ENCODE measurements at places on chromosomes 7 and 10.

DNA sequence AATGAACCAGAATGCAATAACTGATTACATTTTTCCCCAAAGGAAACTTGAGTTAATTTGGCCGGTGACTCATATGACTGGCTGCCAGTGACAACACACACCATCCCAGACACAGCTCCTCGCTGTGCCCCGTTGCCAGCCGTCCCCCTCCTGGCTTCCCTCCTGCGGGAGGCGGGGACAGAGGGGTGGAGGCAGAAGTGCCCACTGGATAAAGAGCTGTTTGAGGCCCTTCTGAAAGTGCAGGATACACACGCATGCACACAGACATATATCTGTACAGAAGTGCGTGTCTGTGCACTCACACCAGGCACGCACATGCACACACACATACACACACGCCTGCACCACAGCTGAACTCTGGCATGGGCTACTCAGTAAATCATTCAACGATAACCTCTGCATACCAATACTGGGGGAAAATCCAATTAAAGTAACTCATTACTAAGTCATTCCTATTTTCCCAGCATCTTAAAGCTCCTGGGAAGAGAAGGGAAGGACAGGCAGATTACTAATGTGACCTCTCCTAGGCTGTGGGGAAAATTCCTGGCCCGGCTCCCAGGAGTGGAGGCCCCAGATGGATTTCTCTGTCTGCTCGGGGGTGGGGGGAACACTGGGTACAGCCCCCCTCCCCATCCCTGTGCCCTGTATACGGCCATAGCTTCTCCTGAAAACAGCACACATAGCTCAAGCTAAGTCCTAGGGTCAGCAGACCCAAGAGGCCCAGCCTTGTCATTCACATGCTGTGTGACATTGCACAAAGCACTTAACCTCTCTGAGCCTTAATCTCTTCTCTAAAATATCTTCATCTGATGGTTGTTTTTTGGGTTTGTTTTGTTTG is 52.3 kb upstream of the MYL10 start:
- DNase-seq: no peak

DNA sequence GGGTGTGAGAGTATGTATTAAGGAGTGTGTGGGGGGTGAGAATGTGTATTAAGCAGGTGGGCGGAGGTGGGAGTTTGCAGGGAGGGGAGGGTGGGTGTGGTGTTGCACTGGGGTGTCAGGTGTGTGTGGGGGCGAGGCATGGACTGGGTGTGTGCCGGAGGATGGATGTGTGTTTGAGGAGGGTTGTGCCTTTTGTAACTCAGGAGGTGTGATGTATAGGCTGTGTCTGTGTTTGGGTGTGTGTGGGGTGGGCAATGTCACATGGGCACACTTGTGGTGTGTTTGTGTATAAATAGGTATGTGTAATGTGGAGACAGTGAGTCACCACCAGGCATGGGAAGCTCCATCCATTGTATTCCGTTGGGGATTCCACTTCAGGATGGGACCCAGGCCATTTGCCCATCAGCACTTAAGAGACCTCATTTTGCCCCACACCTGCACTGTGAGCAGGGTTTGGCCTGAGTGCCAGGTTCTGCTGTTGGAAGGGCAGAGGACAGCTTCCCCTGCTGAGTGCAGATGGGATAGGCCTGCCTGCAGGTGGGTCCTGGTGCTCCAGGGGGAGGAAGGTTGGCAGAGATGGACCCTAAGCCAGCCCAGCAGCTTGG is 5.8 kb downstream of the UNC5B start:
- DNase-seq: no peak

DNA sequence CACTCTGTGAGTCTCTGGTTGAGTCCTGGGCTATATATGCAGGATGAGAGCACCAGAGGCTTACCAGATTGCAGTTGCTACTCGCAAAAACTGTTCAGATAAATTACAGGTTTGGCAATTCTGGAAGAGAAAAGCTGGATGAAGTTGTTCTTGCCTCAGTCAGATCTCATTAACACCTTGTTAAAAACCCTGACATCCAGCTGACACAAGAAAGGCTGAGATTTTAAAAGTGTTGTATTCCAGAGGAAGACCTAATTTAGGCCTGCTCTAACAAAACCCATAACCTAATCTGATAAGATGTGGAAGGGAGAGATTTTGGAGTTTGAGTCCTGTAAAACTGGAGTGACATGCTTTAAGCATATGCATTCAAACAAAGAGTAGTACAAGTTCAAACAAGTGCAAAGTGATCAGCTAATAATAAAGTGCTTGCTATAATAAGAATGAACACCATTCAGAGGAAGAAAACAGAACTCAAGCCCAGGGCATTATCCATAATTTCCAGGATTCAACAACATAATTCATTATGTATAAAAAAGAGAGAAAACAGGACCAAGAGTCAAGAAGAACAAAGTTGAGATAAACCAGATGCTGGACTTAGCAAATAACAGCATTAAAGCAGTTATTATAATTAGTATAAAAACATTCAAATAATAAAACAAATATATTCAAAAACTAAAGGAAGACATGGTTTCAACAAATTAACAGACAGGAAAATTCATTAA is 135.5 kb downstream of the CD36 start:
- no peak for DNase-seq

DNA sequence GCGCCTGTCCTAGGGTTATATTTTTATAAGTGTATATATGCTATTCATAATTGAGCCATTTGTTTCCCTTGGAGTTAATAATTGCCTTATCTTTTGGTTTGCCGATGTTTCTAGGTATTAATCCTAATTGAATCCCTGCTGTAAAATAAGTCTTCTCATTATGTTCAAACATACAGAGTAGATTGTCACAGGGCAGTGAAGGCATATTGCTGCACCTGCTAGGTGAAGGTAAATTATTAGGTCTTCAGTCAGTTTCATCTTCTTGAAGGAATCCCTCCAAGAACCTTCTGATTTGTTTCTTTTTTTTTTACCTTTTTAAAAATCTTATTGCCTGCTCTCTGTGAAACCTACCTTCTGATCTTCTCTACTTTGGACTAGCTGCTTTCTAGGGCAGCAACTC is 17.9 kb upstream of the AGFG2 start:
- DNase-seq: no peak

- DNase-seq: no peak
Observed at GRCh38 chr10:86599041-86599440, 55.3 kb upstream of the OPN4 start.

DNA sequence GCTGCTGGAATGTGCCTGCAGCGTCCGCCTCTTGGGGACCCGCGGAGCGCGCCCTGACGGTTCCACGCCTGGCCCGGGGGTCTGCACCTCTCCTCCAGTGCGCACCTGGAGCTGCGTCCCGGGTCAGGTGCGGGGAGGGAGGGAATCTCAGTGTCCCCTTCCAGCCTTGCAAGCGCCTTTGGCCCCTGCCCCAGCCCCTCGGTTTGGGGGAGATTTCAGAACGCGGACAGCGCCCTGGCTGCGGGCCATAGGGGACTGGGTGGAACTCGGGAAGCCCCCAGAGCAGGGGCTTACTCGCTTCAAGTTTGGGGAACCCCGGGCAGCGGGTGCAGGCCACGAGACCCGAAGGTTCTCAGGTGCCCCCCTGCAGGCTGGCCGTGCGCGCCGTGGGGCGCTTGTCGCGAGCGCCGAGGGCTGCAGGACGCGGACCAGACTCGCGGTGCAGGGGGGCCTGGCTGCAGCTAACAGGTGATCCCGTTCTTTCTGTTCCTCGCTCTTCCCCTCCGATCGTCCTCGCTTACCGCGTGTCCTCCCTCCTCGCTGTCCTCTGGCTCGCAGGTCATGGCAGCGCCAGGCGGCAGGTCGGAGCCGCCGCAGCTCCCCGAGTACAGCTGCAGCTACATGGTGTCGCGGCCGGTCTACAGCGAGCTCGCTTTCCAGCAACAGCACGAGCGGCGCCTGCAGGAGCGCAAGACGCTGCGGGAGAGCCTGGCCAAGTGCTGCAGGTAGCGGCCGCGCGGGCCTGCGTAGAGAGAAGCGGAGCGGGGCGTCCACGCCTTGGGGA is 645 bp downstream of the SLC26A4 start:
- no peak for DNase-seq

GRCh38 chr7:100105534-100105933 is 4.1 kb downstream of the AP4M1 start:
- no peak for DNase-seq

- no peak for DNase-seq
Observed at GRCh38 chr7:128017862-128018845, 13.1 kb downstream of the LRRC4 start.

DNA sequence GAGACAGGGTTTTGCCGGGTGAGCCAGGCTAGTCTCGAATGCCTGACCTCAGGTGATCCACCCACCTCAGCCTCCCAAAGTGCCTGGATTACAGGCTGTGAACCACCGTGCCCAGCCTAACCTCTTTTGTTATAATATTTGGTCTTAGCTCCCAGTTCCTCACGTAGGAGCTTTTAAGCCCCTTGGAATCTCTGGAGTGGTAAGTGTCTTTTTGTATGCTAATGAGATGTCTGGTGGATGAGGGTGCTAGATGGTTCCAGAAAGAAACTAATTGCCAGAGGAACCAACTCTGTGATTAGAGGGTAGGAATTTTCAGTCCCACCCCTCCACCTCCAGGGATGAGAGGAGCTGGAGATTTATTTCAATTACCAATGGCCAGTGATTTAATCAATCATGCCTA is 5.3 kb upstream of the ARPC1A start:
- DNase-seq: no peak

- DNase-seq: no peak
Observed at GRCh38 chr10:62687230-62687748, 117.2 kb upstream of the ADO start.

- DNase-seq: peak; percentile 81
Observed at GRCh38 chr7:26398756-26399509, 107.3 kb downstream of the SNX10 start.

GRCh38 chr10:46541017-46541661 is 15.3 kb downstream of the GPRIN2 start:
- DNase-seq: no peak

- DNase-seq: no peak
Observed at GRCh38 chr10:33800545-33800944, 466.1 kb upstream of the NRP1 start.

DNA sequence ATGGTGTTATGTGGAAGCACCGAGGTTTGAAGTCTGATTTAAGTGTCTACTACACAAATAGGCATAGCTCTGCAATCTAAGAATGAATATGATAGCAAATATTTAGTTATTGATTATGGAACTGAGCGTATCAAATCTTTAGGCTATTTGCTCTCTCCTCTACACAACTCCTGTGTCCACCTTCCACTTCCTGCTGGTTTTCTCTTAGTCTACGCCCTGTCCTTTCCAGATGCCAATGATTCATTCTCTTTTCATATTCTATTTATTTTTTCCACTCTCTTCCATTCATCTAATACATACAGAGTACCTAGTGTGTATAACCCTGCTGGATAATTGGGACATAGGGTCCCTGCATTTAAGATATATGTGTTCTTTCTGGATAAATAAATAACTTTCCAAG is 83.7 kb downstream of the DGKB start:
- no peak for DNase-seq

GRCh38 chr7:115007751-115008150 is 85.9 kb downstream of the MDFIC start:
- DNase-seq: no peak

GRCh38 chr7:100370303-100370702 is 3.0 kb upstream of the PILRA start:
- DNase-seq: no peak

DNA sequence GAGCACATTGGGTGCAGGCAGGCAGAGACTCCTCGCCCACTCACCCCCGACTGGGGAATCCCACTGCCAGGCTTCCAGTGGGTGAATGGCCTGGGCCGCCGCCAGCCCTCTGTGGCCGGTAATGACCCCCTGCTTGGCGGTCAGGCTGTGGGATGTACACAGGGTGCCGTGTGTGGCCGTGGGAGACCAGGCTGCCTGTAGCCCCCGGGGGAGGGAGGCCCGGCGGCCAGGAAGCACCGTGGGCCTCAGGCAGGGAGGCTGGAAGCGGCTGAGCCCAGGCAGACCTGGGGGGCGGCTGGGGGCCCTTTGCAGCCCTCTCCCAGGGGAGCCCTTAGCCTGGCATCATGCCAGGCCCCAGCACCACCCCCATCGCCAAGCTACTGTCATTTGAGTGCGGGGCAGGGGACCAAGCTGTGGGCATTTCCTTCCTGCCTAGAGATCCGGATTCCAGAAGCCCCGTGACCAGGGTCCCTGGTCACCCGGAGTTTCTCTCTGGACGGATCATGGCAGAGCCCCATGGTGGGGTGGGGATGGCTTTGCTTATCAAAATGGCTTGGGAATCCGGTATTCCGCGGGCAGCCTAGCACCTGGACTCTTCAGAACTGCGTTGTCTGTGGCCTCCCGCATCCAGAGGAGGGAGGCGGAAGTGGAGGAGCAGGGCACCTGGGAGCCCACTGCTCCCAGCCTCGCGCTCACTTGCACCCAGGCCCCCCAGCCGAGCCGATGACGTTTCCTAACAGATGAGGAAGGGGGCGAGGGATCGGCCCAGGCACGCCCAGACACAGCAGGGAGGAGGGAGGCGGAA is 1.1 kb downstream of the TTYH3 start:
- DNase-seq: peak; percentile 44

DNA sequence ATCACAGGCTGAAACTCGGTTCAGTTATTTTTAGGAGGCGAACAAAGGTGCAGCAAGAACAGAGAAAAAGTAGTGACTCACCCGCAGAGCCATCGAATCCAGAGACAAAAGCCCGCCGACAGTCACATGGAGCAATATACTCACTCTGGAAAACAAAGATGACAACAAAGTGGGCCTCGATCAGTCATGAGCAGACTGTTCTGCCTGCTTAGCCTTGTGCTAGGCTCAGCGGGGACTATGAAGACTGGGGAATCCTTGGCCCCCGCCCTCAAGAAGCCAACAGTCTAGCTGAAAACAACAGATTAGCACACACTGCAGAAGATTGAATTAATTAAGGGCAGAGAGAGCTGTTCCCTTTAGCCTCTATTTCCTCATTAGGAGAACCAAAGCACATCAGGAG is 30.4 kb downstream of the XPNPEP1 start:
- no peak for DNase-seq

- peak; percentile 26 for DNase-seq
Observed at GRCh38 chr10:75099952-75100763, 11.3 kb upstream of the SAMD8 start.

DNA sequence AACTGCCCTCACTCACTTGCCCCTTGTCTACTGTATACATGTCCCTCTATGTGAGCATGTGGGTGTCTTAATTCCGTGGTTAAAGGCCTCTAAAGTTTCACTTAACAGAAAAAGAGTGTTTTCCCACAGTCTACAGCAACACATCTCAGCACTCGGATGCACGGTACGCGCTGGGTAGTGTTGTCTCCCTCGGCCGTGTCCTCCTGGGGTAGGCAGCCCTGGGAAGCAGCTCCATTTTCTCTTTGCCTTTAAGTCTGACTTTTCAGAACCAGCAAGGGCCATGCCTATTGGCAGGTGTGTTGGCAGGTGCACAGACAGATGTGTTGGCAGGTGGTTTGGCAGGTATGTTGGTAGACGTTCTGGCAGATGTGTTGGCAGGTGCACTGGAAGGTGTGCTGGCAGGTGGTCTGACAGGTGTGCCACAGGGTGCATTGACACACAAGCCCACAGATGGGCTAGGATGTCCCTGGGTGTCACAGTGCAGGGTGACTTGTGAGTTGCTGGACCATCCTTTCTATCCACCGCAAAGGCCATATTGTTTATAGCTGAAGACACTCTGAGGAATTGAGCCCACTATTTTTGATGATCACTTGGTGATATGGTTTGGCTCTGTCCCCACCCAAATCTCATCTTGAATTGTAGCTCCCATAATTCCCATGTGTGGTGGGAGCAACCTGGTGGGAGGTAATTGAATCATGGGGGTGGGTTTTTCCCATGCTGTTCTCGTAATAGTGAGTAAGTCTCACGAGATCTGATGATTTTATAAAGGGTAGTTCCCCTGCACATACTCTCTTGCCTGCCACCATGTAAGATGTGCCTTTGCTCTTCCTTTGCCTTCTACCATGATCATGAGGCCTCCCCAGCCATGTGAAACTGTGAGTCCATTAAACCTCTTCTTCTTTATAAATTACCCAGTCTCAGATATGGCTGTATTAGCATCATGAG is 296.9 kb downstream of the TNS3 start:
- no peak for DNase-seq

All from KG1 (cell line).